NCI-H446 (cell line): ENCODE measurements at places on chromosomes 5 and 9.

GRCh38 chr5:126093041-126093440, 330.2 kb upstream of the GRAMD2B start:
- DNase-seq = no peak

DNA sequence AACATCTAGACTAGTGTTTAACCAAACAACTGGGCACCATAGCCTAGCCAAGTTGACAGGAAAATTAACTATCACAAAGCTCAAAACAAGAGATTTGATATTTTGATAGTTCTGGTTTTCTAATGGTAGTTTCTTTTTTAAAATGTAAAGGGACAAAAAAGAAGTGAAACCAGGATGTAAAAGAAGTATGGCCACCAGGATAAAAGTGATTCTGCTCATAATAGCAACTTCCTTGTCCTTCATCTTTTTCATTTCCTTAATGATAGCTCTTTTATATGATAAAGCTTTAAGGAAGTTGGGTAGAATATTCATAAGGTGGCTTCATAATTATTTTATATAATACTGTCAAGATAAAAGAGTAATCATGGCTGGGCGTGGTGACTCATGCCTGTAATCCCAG, 139.1 kb downstream of the BASP1 start:
- no peak for DNase-seq

DNA sequence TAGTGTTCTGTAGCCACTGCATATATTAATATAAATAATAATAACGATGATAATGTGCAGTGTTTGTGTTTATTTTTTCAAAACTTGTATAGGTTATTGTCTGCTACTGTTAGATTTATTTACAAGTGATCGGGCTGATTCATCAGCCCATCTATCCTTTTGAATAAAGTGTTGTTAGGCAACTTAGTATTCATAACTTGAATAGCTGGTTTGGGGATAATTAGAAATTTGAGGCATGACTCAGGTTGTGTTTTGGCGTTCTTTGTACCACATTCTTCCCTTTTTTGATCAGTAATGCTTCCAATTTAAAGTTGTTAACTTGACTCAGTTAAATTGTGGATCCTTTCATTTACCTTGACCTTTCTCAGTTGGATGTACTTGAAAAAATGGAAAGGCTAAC, 69.7 kb downstream of the FOCAD start:
- no peak for DNase-seq

DNA sequence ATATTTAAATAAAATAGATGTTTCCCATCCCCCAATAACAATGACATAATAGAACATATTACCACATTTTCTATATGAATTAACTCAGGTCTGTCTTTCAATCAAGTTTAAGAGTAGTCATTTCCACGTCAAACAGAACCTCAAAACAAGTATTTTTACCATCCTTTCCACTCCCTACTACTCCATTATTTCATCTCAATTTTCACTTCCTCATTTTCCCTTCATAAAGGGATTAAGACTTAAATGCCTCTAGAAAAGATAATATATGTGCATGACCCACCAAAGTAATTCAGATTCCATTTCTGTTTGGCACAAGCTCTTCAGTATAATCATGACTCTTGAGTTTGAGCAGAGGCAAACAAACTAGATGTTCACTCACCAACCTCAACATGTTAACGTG, 40.4 kb downstream of the ELOVL7 start:
- no peak for DNase-seq

- no peak for DNase-seq
These were observed 478.4 kb upstream of the DAP start for GRCh38 chr5:11239261-11240015.

GRCh38 chr5:88707216-88707965, 175.6 kb downstream of the MEF2C start:
- no peak for DNase-seq

DNA sequence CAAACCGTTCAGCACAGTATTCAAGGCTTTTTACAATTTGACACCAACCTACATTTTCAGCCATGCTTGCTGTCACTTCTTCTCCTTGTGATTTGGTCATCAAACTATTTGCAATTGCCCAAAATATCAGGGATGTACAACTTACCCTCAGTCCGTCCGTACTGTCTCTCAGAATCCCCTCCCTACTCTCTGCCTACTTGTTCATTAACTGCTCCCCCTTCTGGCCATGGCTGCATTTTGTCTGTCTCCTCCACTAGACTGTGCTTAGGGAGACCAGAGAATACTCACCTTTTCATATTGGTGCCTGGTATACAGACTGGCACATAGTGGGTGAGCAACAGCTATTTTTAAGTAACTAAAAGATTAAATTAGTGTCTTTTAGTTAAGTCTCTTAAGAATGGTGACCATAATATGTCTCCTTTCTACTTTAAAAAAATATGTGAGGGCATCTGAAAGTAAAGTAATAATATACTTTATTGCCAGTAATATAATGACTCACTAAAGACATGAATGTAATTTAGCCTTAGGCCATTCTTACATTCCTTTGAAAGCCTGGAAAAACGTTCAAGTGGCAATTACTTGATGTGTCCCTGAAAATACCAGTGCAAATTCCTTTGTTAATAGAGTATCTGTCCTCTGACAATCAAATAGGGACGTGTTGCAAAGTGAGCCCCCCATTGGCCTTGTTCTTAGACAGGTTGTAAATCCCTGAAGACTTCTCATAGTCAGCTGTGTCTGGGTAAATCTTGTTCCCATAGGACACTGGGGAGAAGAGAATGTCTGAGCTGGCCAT, 27.8 kb downstream of the PRLR start:
- peak; percentile 67 for DNase-seq
